ENCODE measurements at places on chromosomes 2 and 18.

DNA sequence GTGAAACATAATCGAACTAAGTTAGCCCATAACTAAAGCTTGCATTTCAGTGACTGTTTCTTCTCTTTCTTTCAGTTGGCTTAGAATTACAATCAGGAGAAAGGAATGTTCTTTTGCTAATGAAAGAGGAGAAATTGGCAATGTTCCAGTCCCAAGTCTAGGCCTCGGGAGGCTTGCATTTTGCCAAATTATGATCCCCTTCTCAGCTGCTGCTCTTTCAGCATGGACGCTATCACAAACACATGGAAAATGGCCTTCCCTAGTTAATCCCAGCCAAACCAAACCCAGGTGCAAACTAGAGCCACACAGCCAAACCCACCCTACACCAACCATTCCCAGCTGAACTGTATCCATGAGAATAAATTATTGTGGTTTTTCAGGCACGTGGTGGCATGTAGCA, 605.2 kb upstream of the LRRTM4 start:
- DNase-seq: no peak

- no peak for DNase-seq
These were observed 1141.8 kb downstream of the RPIA start for GRCh38 chr2:89833116-89833779.

- peak; percentile 12 for DNase-seq
These were observed 102.2 kb downstream of the PIEZO2 start for GRCh38 chr18:11047156-11047555.

GRCh38 chr18:7116001-7116730, 1.4 kb downstream of the LAMA1 start:
- DNase-seq: no peak

GRCh38 chr18:13453714-13454113, 235.2 kb downstream of the LDLRAD4 start:
- no peak for DNase-seq

DNA sequence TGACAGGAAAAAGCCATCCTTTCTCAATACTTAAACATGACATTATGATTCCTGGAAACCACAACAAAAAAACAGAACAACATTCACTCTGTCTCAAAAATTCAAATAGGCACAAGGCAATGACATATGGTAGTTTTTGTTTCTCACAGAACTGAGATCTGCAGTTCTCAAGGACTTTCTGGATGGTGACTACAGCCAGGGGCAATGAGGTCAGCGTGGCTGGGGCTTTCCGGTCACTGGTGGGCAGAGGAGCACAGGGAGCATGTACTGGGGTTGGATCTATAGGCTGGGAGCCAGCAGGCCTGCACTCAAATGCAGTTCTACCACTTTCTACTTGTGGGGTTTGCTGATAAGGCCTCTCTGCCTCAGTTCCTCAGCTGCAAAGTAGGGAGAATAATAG, 72.0 kb downstream of the CTAGE1 start:
- peak; percentile 39 for DNase-seq

DNA sequence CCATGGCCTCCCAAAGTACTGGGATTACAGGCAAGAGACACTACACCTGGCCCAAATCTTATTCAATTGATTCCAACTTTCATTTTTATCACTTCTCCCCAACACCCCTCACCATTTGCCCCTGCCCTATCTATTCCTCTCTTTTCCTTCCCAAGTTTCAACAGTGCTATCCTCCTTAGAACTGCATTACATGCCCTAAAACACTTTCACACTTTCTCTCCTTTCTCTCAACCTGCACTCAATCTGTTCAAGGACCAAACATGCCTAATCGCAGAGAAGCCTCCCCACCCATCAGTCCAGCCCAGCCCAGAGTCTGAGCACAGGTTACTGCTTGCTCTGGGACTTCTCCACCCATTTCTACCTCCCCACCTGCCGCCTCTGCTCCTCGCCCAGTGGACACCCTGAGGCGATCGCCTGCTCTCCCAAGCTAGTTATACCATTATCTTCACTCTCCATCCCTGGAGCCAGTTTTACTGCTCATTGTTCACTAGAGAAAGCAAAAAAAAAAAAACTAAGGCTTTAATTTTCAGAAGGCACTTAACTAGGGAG, 23.7 kb upstream of the DSG1 start:
- DNase-seq: no peak

- DNase-seq: peak; percentile 22
These were observed 128.5 kb upstream of the RAB12 start for GRCh38 chr18:8480506-8481328.

GRCh38 chr2:130378206-130378897, 22.5 kb downstream of the PTPN18 start:
- no peak for DNase-seq

DNA sequence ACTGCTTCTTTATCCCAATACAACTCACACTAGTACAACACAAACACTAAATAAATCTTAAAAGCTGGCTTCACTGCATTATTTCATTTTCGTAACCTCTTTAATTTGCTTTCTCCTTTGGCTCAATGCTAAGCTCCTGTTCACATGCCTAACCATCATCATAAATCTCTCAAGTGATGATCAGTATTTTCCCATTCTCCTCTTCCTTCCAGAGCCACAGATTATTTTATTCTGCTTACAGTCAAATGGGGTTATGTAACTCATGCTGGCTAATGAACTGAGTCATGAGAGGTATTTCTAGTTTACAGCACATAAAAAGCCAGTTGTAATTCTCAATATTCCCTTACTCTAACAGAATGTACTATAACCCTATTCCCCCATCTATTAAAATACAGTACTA, 350.4 kb upstream of the ZC3H15 start:
- DNase-seq: no peak

DNA sequence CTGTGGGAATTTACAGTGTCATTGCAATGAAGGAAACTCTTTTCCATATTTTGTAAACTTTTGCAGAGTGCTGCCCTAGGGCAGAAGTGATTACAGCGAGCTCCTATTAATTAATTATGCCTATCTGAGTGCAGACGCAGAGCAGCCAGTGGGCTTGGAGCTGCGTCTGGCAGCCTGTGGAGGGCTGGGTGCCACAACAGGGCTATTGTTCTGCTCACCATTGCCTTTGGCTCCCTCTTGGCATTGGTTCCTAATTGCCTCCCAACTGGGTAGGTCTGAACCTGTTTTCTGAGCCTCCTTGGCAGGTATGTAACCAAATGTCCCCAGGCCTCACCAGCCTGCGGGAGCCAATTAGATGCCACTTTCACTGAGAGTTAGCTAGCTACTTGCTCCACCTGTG, 25.6 kb upstream of the ITGB6 start:
- no peak for DNase-seq

GRCh38 chr2:202096736-202097135, 23.7 kb downstream of the KIAA2012 start:
- no peak for DNase-seq

DNA sequence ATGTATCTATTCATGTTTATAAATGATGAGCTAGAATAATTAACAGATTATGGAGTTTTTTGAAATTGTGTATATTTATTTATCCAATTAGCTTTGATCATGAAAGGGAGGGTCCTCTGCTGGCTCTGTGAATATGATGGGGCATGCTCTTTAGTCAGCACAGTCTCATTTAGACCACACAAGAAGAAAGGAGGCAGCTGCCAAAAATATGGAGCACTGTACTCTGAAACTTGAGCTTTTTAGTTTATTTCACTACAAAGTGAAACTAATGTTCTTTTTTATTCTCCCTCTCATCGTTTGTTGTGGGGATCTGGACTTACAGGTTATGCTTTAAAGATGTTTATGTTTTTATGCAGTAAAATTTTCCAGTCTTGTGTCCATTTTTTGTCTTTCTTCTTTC, 266.9 kb upstream of the GULP1 start:
- DNase-seq: no peak
